ENCODE measurements at places on chromosomes 2 and 18. TPM values are rescaled to one million over a fixed set of nuclear protein-coding genes. Genes with fewer than 3 reads are reported as not detected.

The DES gene
- total RNA-seq: not detected

The MAL gene
- 366 TPM for total RNA-seq

The PLEK gene
- 1.9 TPM for total RNA-seq

The DNAJC5G gene
- total RNA-seq: not detected

The KCNE4 gene
- total RNA-seq: not detected

The ACVR2A gene
- 16.5 TPM for total RNA-seq

The GALNT3 gene
- total RNA-seq: 7.9 TPM

The FSHR gene
- not detected for total RNA-seq

The TMEM37 gene
- total RNA-seq: not detected

The PCGF1 gene
- total RNA-seq: 29.8 TPM
